ENCODE measurements at places on chromosomes 12 and 14.

GRCh38 chr12:575948-576614 is 87.2 kb downstream of the NINJ2 start:
- DNase-seq = peak; percentile 7

DNA sequence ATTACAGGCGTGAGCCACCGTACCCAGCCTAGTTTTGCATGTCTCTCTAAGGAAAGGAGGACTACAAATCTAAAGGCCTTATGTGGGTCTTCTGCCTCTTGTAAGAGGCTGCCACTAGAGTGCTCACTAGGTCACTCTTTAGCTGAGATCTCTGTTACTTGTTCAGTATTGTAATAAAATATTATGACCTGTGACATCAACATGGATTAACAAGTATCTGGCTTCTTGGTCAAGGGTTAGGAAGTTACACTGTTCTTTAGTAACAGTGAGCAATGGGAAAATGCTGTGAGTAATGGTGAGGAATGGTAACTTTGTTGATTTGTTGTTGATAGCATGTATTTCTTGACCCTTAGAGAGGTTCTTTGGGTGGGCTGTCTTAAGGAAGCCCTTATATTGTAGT is 50.5 kb downstream of the ERC1 start:
- DNase-seq = no peak

DNA sequence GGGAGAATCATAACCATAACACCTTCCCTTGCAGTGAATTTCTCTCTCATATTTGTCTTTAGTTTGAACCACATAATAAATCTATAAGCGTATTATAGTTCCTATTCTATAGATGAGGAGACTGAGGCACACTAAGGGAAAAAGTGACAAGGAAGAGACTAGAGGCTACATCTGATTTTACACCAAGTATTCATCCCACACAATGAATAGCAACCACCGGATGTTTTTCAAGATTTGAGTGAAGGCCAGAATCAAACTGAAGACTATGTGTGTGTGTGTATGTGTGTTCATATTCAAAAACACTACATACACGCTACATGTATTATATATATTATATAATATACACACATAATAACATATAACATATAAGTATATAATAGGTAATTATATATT is 4.7 kb downstream of the ASB2 start:
- DNase-seq = no peak

DNA sequence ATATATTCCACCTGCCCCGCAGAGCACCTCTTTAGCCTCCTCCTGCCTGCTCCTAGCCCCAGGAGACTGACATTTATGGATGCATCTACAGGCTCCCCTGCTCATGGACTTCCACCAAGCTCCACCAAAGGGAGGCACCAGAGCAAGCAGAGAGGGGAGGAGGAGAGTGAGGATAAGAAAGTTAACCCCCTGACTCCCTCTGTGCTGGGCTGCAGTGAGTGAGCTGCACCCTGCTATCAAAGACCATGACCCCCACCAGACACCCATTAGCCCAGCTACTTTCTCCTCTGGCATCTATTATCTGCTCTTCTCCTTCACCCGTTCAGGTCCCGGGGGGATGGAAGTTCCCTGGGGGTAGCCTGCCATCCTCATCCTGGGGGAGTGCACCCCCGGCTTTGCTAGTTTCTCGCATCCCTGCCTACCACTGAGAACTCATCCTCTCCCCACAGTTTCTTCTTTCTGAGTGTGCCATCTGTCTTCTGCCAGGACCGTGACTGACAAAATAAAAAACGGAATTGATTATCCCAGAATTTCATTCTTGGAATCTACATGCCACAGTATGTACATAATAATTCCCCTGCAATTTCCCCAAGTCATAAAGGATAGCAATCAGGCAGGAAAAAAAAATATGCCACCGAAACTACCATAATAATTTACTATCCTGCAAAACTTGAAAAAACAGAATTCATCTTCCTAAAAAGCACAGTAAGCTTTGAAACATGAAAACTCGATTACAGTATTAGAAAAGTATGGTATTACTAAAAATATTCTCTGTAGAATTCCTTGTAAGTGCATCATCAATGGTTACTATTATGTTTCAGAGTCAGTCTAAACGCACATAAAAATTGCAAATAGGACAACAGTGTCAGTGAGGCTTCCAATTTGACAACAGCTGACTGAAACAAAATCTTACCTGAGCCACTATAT is 45.2 kb downstream of the FOXN3 start:
- DNase-seq = no peak

DNA sequence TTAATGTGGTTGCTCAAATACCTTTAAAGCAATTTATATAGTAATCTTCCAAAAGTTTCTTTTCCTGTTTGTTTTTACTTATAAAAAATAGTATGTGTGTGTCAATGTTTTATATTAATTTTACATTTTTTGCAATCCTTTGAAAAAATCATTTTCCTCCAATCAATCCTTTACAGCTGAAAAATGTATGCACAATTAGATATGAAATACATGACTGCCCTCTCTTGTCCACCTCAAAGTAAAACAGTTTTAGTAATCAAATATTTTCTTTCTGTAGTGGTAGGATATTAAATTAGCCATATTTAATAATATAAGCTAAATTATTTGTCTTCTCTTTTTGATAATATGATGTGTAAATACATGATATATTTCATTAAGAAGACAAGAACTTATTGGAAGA is 269.9 kb downstream of the ADAMTS20 start:
- no peak for DNase-seq

- no peak for DNase-seq
Measured at GRCh38 chr12:51536159-51536558, 54.9 kb upstream of the SCN8A start.

DNA sequence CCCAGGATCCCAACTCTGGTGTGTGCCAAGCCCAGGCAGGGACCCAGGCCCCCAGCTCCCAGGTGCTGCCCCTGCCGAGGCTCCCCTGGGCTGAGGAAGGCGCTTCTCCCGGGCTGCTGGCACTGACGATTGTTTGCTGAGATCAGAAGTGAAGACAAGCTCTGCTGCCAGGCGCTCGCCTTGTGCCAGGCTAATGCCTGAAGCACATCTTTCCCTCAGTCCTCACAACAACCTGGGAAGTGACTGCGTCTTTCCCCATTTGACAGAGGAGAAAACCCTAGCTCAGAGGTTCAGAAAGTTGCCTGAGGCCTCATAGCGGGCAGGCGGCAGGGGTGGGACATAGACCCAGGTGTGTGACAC is 36.8 kb downstream of the ANKRD9 start:
- DNase-seq = peak; percentile 75

GRCh38 chr12:29970501-29970900 is 186.8 kb upstream of the TMTC1 start:
- no peak for DNase-seq

GRCh38 chr12:115412831-115413230 is 728.9 kb upstream of the TBX3 start:
- DNase-seq = no peak

GRCh38 chr12:111359231-111359913 is 9.5 kb downstream of the PHETA1 start:
- no peak for DNase-seq

DNA sequence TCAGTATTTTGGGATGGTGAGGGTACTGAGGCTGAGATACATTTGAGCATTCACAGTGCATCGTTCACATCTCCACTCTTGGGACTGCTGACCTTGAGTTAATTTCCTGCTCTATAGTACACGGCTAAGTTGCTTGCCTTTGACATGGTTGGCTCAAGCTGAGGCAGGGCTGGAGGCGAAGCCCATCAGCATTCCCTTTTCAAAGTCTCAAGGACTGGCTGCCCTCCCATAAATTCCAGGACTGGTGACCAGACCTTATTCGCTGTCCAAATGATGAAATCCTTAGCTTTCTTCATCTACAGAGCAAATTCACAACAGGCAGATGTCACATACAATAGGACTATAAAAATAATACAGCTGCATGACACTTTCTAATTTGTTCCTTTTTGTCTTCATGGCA is 85.9 kb downstream of the SSPN start:
- no peak for DNase-seq

GRCh38 chr12:108418164-108418890 is 79.2 kb upstream of the CMKLR1 start:
- no peak for DNase-seq

GRCh38 chr14:74528886-74529285 is 35.3 kb downstream of the ISCA2 start:
- DNase-seq = no peak

DNA sequence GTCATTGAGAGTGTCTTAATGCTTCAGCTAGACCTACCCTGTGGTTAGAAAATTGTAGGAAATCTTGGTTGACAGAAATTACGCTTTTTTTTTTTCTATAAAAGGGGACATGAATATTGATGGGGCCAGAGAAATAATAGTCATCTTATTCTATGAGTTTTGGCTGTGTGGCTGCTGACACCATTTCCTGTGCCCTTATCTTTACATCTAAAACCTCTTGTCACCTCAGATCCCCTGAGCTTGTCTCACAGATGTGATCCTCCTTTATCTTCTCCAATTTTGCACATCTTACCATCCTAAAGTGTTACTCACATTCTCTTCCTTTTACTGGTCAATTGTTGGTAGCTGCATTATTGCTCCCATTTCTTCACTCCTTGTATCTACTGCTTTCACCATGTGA is 36.1 kb downstream of the ASCL1 start:
- DNase-seq = no peak

DNA sequence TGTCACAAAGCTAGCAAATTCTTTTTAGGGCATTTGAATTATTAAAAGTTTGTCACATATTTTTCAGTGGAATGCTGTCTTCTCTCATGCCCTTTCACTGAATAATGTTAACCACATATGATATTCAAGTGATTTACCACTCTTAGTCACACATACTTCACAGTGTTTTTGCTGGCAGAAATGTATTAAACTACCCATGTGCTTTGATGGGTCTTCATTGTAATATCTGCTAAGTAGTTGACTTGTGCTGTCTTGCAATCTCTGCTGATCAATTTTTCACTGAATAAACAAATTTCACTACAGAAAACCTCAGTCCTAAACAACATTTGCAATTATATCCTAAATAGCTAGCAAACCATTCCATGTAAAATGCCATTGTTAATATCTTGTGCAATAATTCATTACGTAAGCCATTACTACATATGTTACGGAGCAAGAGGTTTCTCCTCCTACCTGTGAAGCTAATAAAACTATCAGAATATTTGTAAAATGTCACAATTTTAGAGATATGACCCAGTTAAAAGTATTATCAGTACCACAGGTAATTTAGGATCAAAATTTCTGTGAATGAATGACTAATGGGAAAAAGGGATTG is 64.6 kb upstream of the LMO3 start:
- no peak for DNase-seq

DNA sequence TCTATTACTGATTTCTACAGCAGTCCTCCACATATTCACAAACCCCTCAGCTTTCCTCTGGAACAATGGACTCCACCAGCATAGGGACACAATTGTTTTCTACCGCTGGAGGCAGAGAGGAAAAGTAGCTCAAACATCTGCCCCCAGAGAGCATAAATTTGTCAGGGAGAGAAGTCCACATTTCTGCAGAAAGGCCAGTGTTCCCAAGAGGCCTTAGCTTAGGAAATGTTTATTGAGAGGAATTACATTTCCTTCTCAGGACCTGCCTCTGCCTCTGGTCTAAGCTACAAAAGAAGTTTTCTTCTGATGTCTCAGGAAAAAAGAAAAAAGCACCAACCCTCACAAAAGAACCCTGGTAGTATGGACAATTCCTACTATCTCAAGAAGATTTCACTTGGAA is 217.8 kb upstream of the BMP4 start:
- no peak for DNase-seq

GRCh38 chr12:81300454-81300853 is 222.6 kb downstream of the ACSS3 start:
- DNase-seq = no peak

DNA sequence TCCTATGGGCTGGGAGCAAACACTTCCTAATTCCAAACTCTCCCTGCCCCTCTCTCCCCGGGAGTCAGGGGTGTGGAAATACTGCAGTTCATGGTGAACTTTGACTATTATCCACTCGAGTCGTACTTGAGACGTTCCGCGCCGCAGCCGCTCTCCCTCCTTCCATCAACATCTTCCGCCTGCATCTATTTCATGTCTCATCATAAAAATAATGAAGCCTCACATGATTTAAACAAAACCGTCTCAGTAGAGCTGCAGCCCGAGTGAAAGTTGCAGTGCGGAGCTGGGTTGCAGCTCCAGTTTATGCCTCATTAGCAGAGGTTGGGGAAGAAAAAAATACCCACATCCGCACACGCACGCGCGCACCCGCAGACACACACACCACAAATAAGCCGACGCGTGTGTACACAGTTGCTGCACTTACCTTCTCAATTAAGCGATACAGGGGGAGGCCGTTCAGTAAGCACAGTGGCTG is 283 bp downstream of the LMO3 start:
- DNase-seq = no peak

DNA sequence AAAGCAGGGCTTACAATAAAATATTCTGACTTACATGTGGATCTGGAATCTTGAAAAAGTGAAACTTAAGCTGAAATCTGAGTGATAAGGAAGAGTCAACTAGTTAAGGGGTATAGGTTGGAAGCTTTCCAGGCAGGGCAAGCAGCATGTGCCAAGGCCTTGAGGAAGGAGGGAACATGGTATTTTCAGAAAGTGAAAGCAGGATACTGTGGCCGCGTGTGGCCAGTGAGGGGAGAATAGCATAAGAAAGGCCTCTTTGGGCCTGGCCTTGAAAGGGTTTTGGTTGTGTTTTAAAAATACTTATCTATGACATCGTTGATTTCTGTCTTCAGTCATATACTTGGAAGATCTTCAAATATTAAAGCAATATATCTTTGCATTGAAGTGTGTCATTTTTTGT is 213.4 kb downstream of the AKAP6 start:
- no peak for DNase-seq

- DNase-seq = no peak
Measured at GRCh38 chr14:90681929-90682328, 134.3 kb downstream of the TTC7B start.

GRCh38 chr14:44795725-44796124 is 166.0 kb downstream of the KLHL28 start:
- DNase-seq = no peak

GRCh38 chr12:112096667-112097066 is 11.9 kb downstream of the NAA25 start:
- DNase-seq = no peak

- no peak for DNase-seq
Measured at GRCh38 chr12:113174461-113175384, 10.6 kb downstream of the DDX54 start.

DNA sequence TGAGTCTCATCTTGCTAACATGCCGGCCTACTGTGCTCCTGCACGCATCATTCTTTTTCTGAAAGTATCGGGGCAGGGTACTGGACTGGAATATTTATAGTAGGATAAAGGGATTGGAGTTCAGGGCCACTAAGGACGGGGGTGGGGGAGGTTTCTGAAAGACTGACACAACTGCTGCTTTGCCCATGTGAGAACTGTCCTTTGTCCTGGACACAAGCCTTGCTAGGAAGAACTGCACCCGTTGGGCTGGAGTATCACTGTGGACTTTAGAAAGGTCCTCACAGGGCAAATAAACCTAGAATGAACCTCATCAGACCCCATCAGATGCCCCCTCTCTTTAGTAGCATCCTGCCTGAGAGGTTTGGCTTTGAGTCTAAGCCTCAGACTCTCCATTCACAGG is 87.6 kb downstream of the PRMT8 start:
- no peak for DNase-seq

GRCh38 chr12:124184456-124184855 is 110.4 kb upstream of the RFLNA start:
- DNase-seq = no peak

All from LNCaP clone FGC (cell line).